ENCODE measurements at places on chromosomes 2 and 18.
A peak's percentile ranks its signal among the peaks of the same experiment; 100 is the strongest.

GRCh38 chr2:207290833-207291624 lies 125.3 kb upstream of the KLF7 start:
- DNase-seq = no peak

DNA sequence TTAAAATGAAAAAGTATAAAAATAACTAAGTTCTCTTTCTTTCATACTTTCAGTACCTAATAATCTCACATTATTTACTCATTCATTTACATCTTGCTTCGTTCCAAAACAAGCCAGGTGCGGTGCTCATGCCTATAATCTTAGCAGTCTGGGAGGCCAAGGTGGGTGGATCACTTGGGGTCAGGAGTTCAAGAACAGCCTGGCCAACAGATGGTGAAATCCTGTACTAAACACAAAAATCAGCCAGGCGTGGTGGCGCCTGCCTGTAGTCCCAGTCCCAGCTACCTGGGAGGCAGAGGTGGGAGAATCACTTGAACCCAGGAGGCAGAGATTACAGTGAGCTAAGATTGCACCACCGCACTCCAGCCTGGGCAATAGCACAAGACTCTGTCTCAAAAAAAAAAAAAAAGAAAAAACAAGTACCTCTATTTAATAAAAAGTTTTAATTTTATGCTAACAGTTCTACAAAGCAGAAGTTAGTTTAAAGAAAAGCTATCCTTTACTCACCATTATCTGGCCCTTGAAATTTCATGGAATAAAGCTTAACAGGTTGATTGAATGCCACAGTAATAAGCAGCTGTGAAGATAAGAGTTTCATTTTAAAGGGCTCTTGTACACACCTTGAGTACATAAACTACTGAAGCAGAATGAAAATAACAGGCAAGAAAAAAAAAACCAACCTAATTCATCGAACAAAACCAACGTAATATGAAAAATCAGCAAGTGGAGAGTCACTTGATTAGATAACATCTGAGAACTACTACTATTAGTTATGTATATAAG lies 22.5 kb downstream of the TXNL1 start:
- DNase-seq = no peak

- no peak for DNase-seq
These were observed 106.4 kb downstream of the VAPA start for GRCh38 chr18:10020171-10020570.

DNA sequence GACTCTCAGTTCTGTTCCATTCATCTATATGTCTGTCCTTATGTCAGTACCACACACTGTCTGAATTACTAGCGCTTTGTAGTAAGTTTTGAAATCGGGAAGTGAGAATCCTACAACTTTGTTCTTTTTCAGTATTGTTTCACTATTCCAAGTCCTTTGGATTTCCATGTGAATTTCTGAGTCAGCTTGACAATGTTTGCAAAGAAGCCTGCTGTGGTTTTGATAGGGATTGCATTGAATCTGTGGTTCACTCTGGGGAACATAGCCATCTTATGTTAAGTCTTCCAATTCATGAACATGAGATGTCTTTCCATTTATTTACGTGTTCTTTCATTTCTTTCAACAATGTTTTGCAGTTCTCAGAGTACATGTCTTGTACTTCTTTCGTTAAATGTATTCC lies 15.0 kb downstream of the SLC3A1 start:
- DNase-seq = no peak

DNA sequence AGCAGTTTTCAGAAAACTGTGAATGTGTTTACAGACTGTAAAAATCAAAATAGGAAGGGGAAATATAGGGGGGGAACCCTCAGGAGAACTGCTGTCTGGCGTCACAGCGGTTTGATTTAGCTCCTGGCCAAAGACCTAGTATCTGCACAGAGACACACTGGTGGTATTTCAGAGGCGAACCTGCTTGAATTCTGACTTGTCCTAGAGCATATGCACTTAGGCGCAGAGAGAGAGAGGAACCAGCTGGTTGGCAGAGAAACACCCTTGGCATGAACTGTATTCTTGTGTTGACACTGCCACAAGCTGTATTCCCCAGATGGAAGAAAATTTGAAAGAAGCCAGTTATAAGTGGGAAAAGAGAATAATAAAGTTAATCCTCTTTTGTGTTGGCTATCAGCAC lies 506.5 kb upstream of the NRP2 start:
- no peak for DNase-seq

DNA sequence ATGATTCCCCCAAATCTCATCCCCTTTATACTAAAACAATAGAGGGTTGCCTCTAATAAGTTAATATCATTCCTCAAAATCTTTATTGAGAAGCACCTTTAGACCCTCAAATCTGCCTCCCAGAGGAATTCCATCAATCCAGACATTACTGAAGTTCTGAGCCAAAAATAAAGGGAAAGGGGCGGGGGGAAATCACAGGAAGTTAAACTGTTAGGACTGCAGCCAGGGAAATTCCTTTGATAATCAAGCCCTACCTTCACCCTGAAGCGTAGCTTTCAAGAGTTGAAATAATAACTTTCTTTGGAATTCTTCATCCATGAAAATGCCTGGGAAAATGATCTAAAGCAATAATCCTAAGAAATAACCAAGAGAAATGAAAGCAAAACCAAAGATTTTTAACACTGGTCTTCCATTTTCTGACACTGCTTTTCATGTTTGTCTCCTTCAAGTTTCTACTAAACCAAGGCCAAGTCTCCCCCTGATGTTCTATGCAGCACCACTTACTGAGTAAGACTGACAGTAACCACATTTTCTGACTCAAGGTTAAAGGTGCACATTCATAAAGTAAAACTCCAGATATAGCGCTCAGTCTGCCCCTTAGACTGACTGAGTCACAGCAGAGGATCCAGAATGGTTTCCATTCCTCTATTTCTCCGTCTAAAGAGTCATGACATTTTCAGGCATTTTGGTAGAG lies 78.2 kb downstream of the TCF4 start:
- DNase-seq = no peak

DNA sequence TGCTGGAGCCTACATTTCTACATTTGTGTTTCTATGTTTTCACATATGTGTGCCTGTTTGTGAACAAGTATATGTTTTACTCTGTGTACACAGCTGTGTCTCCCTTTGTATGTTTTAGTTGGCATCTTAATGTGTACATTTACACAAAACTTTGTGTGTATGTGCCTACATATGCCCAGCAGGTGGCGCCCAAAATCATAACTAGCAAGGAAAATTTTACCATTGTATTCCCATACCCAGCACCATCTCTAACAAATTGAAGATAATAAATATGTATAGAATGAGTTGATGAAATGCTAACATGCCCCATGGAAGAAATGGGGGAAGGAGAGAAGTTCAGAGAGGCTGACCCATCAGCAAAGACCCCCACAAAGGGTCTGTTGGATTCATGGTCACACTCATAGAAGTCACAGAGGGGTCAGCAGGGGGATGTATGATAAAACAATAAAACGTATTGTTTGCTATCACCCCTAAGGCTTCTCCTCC lies 48.1 kb downstream of the PKDCC start:
- peak; percentile 77 for DNase-seq

- no peak for DNase-seq
These were observed 664.4 kb upstream of the SLC8A1 start for GRCh38 chr2:41116106-41116797.

DNA sequence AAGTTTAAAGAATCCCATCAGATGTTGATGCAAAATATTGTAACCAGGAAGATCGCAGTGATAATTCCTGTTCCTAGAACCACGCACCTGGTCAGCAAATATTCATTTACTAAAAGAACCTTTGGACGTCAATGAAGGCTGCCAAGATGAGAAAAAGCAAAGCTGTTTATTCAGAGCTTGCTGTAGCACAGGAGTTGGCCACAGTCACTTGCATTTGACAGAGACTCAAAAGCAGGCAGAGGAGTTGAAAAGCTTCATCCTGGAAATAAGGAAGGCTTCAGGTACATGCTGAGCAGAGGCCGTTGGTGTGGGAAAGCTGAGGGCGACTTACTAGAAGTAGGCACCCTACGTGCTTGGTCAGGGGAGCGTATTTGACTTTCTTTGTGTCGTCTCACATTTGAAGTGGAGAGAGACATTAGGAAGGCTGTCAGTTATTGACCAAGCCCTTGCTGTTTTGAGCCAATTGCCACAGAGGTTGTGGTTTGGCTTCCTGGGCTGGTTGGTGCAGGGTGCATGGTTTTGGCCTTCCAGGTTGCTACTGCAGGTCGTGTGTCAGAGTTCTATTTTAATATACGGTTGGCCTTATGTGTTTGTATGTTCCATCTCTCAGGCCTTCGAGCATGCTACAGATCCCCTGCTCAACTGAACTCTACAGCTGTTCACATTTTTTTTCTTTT lies 289.6 kb downstream of the METTL4 start:
- DNase-seq = no peak

GRCh38 chr2:8039732-8040131 lies 642.1 kb upstream of the ID2 start:
- no peak for DNase-seq

DNA sequence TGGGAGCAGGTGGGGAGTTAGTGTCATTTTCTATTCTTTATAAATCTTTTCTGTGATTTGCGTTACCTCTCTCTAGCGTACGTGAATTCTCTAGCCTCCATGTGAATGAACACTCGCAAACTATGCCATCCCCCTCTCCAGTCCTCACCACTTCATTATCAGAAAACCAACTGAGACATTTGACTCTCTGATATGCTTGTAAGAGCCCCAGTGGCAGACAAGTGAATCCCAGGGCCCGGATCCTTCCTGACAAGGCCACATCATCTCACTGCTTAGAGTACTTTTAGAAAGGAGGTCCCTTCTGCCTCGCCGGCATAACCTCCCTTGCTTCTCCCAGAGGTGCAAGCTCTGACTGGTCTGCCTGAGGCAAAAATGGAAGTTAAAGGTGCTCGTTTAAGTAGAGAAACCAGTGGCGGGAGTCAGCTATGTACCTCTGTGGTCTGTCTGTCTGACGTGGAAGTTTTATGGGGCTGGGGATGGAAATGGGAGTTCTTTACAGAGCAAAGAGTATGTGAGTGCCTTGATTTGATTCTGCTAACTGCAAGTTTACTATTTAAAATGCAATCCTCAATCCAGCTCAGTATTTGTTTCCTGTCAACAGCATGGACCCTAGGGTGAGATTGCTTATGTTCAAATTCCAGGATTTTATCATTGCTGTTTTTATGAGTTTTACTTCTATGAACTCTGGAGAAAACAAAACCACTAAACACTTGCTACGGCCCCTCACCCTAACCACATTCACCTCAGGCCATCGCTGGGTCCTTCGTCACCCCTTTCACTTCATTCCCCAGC lies 114.9 kb upstream of the MSTN start:
- DNase-seq = no peak

- DNase-seq = no peak
These were observed 79.1 kb downstream of the NCKAP5 start for GRCh38 chr2:133489146-133489545.

- no peak for DNase-seq
These were observed 36.6 kb downstream of the LONRF2 start for GRCh38 chr2:100285691-100286090.

DNA sequence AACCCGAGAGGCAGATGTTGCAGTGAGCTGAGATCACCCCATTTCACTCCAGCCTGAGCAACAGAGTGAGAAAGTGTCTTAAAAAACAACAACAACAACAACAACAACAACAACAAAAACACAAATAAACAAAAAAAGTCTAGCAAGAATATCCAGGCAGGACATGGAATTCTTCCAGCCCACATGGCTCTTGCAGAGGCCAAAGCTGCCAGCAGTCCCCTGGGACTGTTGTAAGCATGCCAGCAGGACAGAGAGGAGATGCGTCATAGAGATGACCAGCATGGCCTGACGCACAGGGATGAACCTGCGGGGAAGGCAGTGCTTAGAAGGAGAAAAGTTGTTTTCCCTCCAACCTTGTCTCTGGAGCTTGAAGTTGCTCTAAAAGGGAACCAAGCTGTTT lies 182.3 kb upstream of the PGAP1 start:
- no peak for DNase-seq

DNA sequence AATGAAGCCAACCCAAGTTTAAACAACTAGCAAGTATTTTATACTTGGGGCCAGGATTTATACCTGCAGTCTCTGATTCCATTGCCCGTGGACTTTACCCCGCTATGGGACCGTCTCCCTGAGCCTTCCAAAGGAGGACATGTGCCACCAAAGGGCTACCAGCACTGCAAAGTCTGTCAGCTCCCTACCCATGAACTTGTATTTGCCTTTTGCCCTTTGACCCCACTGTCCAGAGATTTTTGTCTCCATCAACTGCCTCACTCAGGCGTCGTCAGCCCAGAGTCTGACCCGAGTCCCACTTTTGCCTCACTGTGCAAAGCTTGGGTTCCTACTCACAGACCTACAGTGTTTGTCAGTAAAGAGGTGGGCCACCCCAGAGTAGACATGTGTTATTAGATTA lies 40.6 kb downstream of the B3GNT2 start:
- DNase-seq = no peak

DNA sequence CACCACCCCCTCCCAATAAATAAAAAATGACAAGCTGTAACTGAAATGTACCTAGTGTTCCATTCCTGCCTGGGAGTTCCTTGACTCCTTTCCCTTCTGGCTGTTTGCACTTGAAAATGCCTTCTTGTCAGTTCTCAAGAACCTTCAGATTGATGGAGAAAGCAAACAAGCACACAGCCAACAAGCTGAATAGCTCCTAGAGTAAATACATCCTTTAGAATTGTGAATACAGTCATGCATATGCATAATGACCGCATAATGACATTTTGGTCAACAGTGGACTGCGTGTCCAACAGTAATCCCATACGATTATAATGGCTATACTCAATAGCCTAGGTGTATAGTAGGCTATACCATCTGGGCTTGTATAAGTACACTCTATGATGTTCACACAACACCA lies 97.0 kb downstream of the LYPD6 start:
- no peak for DNase-seq

GRCh38 chr2:84697895-84698294 lies 181.6 kb downstream of the DNAH6 start:
- DNase-seq = no peak

DNA sequence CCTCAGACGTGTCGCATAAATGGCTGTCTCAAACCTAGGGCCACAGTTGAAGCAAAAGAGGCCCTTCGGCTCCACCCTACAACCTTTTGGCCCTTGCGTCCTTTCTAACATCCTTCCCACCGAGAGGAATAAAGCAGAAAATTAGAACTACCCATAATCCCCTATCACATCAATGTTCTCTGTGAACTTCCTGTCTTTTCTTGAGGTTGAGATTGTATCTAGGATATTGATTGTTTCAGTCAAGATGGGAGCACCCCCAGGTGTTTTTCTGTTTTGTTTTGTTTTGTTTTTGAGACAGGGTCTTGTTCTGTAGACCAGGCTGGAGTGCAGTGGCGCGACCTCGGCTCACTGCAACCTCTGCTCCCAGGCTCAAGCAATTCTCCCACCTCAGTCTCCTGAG lies 23.6 kb downstream of the INPP5D start:
- DNase-seq = no peak

DNA sequence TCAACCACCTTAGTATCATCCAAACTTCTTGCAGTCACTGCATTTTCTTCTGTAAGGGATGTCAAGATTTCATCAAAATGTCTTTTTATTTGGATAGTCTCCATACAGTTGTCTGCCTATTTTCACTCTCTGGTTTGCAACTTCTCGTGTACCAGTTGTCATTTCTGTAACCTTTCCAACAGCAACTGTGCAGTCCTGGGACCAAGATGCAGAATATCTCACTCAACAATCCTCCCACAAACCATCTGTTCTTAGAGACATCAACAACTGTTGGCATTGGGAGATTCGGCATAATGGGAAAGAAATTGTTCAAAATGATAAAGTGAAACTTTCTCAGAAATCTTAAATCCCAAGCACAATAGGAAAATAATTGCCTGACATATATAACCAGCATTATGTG lies 933.6 kb upstream of the SLC39A10 start:
- no peak for DNase-seq

- DNase-seq = no peak
These were observed 193.9 kb downstream of the RTP5 start for GRCh38 chr2:242063436-242063835.
